ENCODE measurements at places on chromosomes 2 and 18.

- DNase-seq, result no peak
Observed at GRCh38 chr2:7476371-7476770, 559.2 kb downstream of the RNF144A start.

GRCh38 chr2:2743164-2743571 is 412.1 kb upstream of the MYT1L start:
- no peak for DNase-seq

DNA sequence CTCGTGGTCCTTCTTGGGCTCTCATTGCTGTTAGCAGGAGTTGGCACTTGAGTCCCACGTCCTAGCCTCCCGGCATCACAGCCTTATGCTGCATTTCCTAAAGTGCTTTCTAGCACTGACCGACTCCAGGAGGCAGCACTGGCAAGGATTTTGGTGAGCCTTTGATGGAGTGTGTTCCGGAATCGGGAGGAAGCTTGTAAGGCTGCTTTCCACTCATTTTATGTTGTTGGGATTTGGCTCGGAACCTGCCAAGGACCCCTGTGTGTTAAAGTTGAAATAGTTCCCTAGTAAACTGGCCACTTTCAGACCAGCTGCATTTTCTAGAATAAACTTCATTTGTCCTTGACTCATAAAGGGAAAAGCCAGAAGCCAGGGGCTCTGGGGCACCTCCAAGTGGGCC is 88.9 kb downstream of the AGAP1 start:
- no peak for DNase-seq

DNA sequence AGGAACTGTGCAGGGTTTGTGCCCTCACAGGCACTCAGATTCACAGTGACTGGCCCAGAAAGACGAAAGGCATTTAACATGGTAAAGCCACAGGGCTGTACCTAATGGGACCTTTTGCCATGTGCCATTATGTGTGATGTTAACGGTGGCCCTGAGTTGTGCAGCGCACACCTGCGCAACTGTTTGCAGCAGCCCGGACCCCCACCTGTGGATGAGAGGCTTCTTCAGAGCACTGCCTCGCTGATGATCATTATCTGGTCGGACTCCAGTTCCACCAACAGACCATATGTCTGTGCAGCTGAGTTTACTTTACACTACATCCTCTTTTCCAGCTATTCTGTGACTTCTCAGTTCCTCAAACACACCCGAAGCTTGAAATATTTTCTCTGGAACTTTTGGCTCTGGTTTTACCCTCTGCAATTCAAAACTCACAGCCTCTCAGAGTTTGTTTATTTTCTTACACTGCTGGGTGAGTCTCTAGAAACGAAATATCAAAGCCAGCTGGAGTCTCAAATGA is 35.6 kb upstream of the UBE2F start:
- DNase-seq, result no peak

DNA sequence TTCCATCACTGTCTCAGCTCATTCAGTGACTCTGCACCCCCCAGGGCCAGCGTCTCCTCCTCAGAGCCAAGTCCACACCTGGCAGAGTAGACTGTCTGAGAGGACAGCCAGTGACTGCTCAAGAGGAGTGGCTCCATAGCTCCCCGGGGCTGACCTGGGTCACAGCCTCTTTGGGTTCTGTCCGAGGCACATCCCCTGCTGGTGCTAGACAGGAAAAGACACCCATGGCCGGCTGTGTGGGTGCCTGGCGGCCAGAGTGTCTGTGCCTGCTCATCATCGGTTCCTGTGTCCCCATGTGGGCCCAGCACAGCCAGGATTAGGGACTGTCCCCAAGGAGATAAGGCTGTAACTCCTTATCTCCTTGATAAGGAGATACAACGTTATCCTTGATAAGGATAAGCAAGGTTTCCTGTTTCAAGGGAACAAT is 3.5 kb upstream of the CROCC2 start:
- no peak for DNase-seq

GRCh38 chr2:226902041-226902966 is 66.5 kb downstream of the RHBDD1 start:
- DNase-seq, result no peak

DNA sequence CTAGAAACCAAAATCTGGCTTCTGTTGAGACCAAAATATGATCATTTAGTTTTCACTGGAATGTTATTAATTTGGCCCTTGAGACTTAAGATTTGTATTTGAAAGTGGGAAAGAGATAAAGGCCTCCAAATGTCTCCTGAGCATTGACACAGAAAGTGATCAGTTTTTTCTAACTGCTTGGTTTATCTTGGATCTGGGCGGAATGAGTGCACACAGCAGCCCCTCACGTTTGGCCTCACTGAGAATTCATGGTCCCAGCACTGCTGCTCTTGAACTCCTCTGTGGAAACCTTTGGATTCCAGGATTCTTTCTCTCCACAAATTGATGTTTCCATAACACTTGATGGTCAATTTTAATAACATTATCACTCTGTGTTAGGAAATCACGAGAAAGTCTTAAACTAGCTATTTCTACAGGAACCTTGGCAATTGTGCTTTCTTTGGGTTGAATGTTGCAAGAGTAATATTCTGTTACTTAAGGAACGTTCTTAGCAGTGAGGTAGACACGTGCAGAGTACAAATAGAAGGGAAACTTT is 180.3 kb upstream of the BCL2L11 start:
- DNase-seq, result no peak

GRCh38 chr18:69330385-69331005 is 70.2 kb upstream of the DOK6 start:
- DNase-seq, result no peak

GRCh38 chr18:26325771-26326170 is 99.5 kb downstream of the TAF4B start:
- DNase-seq, result no peak

GRCh38 chr2:52264488-52264887 is 1232.6 kb upstream of the NRXN1 start:
- DNase-seq, result no peak

GRCh38 chr2:25692143-25692542 is 18.8 kb upstream of the DTNB start:
- DNase-seq, result no peak

GRCh38 chr2:237264480-237265219 is 149.3 kb downstream of the COL6A3 start:
- no peak for DNase-seq

DNA sequence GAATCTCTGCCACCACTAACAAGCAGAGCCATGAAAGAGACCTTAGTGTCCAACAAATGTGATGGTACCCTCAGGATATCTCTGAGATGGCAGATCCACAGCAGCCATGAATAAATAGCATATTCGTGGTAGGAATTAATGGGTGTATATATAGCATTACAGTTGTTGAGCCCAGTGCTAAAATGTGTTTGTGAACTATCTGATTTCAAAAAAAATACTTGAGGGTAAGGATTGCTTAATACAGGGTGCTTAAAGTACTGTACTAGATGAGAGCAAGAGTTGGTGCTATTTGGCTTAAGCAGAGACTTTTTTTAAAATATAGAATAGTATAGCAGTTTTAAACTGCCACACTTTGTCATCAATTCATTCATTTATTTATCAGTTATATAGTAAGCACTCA is 101.5 kb upstream of the GALNT5 start:
- no peak for DNase-seq

Data from stimulated activated CD4-positive, alpha-beta T cell treated with anti-CD3 and anti-CD28 coated beads, TNF-alpha, amount 100 ng/mL, for 48 hours (primary cell).